ENCODE measurements at places on chromosomes 1 and 21. TPM values are rescaled to one million over a fixed set of nuclear protein-coding genes. Genes with fewer than 3 reads are reported as not detected.

Gene OR2L13
- total RNA-seq, result not detected

Gene GUCA2A
- total RNA-seq, result not detected

Gene ADAMTS4
- 1.3 TPM for total RNA-seq

Gene NTNG1
- total RNA-seq, result 0.62 TPM

Gene S100A8
- total RNA-seq, result not detected

Gene OR2L8
- not detected for total RNA-seq

Gene TLCD4
- total RNA-seq, result 3.2 TPM

Gene ATP1A4
- total RNA-seq, result 0.17 TPM

Gene C1orf185
- not detected for total RNA-seq

Gene MPZ
- total RNA-seq, result 2.0 TPM

Gene HPCAL4
- total RNA-seq, result 0.13 TPM

Gene IL19
- total RNA-seq, result not detected

Gene RBM8A
- 320 TPM for total RNA-seq

Gene SPRR2F
- not detected for total RNA-seq

Gene CCDC27
- total RNA-seq, result not detected
